ENCODE measurements at places on chromosomes 13 and 19.

- no peak for DNase-seq
These were observed 138.8 kb upstream of the RNF113B start for GRCh38 chr13:98315902-98316301.

GRCh38 chr19:46387713-46388130 is 25.6 kb downstream of the CCDC8 start:
- DNase-seq: no peak

DNA sequence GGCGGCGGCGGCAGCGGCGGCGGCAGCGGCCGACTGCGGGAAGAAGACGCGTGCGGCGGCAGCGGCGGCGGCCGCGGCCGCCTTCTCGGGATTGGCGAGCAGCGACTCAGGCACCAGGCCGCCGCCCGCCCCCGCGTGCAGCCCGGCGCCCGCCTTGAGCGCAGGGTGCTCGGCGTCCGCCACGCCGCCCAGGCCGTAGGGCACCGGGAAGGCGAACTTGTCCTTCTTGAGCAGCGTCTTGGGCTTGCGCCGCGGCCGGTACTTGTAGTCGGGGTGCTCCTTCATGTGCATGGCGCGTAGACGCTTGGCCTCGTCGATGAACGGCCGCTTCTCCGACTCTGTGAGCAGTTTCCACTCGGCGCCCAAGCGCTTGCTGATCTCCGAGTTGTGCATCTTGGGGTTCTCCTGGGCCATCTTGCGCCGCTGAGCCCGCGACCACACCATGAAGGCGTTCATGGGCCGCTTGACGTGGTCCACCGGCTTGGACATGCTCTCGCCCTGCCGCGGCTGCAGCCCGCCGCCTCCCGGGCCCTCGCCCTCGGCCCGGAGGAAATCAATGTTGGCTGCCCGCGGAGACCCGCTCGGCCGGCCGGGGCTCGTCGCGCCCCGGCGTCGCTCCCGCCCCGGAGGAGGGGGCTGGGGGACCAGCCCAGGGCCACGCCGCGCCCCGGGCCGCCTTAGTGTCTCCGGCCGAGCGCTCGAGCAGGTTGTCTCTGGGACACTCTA is 621 bp downstream of the SOX21 start:
- no peak for DNase-seq

- no peak for DNase-seq
These were observed 9.0 kb upstream of the TBXA2R start for GRCh38 chr19:3615524-3616135.

DNA sequence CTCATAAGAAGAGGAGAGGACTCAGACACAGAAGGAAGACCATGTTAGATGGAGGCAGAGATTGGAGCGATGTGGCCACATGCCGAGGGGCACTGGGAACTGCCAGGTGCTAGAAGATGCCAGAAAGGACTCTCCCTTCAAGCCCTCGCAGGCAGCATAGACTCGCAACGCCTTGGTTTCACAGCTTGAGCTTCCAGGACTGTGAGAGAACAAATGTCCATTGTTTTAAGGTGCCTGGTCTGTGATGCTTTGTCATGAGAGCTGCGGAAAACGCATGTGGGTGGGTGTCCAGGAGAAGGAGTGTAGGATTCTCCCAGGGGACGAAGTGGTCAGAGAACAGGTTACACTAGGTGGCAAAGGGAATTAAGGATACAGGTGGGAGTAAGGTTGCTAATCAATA is 125.9 kb upstream of the USP29 start:
- no peak for DNase-seq
